ENCODE measurements at places on chromosomes 2 and 18.
A peak's percentile ranks its signal among the peaks of the same experiment; 100 is the strongest.

GRCh38 chr2:29238497-29238896, 123.3 kb downstream of the CLIP4 start:
- no peak for DNase-seq

DNA sequence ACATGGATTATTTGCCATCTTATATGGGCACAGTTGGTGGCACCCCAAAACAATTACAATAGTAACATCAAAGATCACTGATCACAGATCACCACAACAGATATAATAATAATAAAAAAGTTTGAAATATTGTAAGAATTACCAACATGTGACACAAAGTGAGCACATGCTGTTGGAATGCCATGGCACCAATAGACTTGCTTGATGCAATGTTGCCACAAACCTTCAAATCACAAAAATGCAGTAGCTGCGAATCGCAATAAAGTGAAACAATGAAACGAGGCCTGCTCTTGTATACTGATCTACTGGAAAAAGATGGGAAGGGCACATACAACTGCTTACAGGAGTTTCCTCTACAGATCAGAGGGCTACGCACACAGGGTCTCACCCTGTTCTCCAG, 32.2 kb upstream of the AMMECR1L start:
- no peak for DNase-seq

DNA sequence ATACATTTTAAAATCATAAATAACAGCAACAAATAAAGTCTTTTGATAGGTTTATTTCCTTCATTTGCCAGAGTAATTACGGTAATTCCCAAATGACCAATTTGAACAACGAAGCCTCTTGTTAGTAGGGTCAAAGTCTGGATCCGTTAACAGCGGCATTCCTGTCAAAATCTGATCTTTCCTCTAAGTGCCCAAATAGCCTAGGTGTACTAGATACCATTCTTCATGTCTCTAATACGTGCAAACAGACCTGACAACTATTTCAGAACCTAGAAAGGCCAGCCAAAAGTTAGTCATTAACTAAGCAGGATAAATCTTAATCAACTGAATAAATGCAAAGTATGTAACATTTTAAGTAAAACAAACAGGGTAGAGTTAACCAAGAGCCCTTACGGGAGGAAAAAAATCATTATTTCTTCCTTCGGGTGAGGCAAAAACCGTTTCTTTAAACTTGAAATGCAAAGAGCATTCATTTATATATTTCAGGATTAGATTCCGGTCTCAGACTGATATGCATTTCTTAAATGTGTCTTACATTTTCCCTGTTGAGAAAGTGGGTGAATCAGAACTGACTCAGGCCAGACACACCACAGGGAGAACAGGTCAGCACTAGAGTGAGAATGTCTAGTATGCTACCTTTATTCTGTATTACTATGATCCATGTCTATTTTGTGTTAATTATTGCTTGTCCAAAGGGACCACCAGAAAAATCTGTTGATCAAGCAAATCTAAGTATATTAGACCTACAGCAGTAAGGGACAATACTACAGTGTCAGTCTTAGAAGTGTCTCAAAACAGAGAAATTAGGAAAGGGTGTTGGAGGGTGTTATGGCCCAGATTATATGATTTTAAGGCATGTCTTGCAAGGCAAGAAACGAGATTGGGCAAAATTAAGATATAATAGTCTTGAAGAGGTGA, 141.5 kb upstream of the NDUFV2 start:
- DNase-seq = no peak

DNA sequence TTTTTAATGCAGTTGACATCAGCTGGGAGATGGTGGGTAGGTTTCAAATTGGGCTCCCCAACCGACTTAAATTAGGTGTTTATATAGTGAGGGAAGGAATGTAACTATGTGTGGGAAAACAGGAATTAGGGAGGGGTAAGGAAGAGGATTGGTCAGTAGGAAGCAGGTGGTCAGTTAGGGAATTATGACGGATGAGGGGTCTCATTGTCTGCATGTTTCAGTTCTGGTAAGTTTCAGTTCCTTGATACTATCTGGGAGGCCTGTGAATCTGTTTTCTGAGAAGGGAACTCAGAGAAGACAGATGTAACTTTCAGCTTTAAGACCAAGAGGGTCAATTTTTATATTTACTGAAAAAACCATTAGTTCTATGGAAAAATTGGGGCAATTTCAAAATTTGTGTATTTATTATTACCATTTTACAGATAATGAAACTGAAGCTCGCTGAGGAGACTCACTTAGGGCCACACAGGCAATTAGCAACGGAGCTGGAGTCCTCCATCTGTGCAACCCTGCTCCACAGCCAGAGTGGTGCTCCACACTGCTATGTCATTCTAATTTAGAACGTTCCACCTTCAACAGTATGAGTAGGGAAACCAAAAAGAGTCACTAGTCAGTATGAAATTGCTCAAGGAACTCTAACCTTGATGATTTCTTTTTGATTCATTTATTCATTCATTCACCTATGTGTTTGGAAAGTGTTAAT, 36.0 kb upstream of the CCDC195 start:
- DNase-seq = no peak

DNA sequence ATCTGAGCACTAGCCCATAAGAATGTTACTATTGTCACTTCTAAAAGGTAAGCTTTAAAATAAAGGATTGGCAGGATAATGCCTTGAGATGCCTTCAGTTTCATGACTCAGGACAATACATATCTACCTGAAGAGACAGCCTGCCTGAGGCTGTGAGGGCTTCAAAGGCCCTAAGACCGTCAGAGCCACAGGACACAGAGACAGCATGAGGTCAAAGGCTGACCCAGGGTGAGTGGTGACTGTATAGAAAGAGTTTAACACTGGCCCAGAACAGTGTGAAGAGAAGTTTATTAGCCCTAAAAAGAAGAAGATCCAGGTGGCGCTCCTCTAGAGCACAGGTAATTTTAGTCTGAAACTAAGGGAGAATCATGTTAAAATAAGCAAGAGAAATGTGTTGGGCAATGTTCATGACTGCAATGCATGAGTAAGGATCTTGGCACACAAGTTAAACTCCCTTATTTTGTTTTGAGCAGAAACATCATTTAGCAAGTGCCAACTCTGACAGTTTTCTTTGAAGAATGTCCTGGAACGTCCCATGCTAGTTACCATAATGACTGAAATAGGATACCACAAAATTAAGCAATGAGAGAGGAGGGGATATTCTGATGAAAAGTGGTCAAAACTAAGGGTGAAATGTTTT, 78.1 kb upstream of the FAM110C start:
- no peak for DNase-seq

DNA sequence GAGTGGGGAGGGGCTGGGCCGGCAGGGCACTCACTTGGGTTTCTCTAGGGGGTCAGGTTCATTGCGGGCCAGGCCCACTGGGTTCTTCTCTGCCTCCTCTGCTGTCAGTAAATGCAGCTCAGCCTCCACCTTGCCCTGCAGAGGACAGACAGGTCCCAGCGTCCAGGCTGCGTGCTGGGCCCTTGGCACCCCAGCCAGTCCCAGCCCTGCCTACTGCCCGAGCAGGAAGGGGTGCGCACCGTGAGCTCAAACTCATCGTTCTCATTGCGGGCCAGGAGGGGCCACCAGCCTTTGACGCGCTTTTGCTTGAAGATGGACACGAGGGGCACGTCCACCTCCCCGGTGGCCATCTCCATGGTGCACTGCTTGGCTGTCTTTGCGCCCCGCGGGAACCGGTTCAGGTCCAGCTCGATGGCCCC, 17.3 kb downstream of the OTOF start:
- DNase-seq = no peak

DNA sequence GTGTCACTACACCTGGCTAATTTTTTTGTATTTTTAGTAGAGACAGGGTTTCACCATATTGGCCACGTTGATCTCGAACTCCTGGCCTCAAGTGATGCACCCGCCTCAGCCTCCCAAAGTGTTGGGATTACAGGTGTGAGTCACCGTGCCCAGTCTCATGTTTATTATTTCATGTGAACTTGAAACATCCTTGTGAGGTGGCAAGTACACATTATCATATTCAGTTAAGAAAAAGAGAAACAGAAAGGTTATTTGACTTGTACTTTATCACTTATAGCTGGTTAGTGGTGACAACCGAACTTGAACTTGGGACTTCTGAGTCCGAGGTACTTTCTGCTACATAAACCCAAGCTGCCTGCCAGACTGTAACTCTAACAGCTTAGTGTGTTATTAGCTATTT, 24.4 kb downstream of the ABHD3 start:
- DNase-seq = no peak

DNA sequence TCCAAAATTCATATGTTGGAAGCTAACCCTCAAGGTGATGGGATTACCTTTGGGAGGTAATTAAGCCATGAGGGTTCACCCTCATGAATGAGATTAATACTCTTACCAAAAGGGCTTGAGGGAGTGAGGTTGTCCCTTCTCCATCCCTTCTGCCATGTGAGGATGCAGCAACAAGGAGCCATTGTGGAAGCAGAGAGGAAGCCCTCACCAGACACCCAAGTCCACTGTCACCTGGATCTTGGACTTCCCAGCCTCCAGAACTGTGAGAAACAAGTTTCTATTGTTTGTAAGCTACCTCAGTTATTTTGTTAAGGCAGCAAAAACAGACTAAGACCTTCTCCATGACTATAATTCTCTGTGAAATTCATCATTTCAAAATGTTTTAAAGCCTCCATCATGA, 125.7 kb downstream of the FAM124B start:
- DNase-seq = no peak

DNA sequence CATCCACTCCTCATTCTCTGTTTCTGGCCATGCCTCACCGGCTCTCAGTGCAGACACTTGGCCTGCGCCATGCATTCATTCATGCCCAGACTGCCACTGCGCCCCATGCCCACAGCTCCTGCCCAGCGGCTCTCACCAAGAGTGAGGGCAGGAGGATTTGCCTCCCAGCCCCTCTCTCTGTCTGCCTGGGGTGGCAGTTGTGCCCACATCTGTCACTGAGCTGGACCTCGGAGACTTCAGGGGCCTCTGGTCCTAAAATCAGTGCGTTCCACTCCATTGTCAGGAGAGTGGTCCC, 75.1 kb downstream of the CIB4 start:
- DNase-seq = peak; percentile 82

GRCh38 chr2:100610381-100610831, 47.6 kb downstream of the PDCL3 start:
- DNase-seq = no peak

DNA sequence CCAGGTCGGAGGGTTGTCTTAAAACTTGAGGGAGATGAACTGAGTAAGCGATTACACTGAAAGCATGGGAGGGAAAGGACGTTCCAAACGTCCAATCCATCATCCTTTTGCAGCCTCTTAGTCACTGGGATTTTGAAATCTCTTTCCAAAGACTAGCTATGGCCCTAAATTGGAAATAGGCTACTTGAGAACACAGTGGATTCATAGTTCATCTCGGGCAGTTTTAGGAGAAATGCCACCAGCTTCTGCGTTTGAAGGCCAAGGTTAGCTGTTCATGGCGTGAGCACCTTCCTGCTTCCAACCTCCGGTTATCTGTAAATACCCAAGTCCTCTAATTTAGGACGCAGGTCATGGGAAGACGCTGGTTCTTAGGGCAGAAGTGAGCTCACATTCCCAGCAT, 821 bp upstream of the EML6 start:
- no peak for DNase-seq

DNA sequence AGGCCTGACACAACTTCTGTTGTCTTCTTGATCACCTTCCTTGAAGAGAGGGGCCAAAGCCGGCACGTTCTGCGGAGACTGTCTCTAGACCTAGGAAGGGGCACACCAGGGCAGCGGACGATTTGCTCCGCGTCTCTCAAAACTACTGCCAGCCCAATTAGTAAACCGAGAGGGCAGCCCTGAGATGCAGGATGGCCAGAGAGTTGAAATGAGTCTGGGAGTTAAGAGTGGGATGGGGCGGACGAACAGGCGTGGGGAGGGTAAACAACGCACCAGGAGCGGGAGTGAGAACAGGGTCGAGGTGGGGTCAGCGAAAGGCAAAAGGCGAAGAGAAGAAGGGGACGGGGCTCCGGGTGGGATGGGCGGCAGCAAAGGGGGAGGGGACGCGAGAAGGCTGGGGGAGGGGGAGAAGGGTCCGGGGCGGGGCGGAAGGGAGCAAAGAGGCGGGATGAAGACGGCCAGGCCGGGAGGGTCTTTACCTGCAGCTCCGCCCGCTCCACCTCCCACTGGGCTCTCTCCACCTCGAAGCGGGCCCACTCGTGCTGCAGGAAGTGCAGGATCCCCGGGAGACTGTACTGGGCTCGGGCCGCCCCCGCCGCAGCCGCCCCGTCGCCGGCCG, 476 bp downstream of the STRN start:
- no peak for DNase-seq

DNA sequence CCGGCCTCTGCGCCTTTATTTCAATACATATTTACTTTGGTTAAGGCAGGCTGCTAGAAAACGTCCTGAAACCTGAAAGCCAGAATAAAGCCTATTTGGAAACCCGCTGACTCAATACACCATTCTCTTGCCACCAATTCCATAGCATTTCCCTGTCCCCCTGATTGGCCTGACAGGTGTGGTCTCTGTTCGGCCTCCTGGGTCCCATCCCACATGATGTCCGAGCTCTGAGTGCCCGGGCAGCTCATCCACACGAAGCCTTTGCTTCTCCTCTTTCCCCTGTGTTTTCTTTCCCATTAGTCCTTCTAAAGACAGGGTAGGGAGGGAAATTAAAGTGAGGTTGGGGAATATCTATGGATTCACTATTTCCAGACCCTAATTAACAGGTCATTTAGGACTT, 42.6 kb upstream of the ZNF516 start:
- no peak for DNase-seq

- no peak for DNase-seq
Measured at GRCh38 chr2:202007015-202007982, 26.4 kb upstream of the FZD7 start.

GRCh38 chr2:1987379-1987778, 243.1 kb upstream of the PXDN start:
- DNase-seq = peak; percentile 72

- peak; percentile 49 for DNase-seq
Measured at GRCh38 chr2:101368376-101368775, 18.9 kb downstream of the CREG2 start.

DNA sequence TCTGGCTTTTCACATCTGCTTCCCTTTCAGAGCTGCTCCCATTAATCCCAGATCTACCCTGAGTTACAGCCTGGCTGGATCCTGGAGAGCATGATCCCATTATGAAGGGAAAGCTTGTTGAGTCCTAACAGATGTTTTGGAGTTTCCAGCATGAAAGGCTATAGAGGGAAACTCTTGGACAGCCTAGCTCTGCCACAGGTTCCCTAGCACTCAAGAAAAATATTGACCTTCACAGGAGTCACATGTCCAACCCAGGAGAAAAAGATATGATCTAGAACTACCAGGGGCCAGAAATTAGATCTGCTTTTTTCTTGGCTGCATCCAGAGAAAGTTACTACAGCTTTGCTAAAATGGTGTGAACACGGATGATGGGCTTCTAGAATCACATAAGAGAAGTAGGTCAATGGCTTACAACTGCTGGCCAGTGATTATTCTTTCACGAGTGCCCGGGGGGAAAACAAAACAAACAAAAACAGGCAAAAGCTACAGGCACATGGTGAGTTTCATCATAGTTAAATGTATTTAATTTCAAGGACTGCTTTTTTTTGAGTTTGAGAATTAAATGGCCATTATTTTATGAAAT, 15.9 kb downstream of the CCDC93 start:
- DNase-seq = no peak

GRCh38 chr2:99881901-99882591, 260.3 kb downstream of the AFF3 start:
- no peak for DNase-seq

GRCh38 chr2:70557171-70557838, 3.7 kb upstream of the TGFA start:
- no peak for DNase-seq
